Cardiac fibroblast (primary cell): ENCODE measurements at places on chromosomes 1 and 21.

DNA sequence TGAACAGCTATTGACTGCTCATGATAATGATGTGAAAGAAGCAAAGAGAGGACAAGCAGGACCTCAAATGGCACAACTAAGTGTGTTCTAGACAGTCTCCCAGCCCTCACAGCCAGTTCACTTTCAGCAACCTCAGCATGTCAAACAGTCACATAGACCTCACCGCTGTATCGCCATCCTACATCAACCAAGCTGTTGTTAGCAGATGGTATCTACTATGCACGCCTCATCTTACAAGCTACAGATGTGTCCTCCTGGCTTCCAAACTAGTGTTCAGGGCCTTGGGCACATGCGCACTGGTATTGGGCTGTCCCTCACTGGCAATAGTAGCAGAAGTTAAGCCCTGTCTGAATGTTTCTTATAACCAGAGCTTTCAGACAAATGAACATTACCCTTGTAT, 28.4 kb downstream of the EVI5 start:
- DNase-seq, result no peak

GRCh38 chr1:43285269-43285990, at the start of gene C1orf210:
C1orf210 (minus strand) TSS chr1:43285581; CDS start chr1:43283270, 2,311 bp downstream.
- no peak for DNase-seq

DNA sequence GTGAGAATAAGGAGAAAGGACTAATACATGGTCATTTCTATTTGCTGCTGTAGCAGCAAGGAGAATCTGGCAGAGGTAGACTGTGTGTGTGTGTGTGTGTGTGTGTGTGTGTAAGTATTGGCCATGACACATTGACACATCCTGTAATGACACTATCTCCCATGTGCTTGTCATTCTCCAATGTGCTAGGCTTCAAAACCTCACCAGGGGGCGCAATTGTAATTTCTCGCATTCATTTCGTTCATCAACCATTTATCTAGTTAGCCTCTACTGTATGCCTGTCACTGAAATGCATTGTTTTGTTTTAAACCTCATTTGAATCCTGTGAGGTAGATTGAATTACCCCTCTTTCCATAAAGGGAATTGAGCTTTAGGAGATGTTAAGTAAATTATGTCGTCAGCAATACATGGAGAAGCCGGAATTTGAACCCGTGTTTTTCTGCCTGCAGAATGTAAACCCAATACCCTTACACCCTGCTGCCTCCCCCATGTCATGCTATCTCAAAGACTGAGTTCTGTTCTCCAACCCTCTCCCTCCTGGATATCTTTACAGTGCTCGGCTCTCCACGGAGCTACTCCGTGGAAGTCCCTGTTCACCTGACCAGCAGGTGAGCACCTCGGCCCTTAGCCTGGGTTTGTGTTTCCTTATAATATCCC, 100.8 kb downstream of the UCK2 start:
- DNase-seq, result peak; percentile 73

GRCh38 chr1:208090388-208091301, 153.5 kb downstream of the PLXNA2 start:
- no peak for DNase-seq

GRCh38 chr1:203186446-203187303, at the start of gene CHI3L1:
CHI3L1 (minus strand) TSS chr1:203186704; CDS start chr1:203186623, 81 bp downstream.
- peak; percentile 87 for DNase-seq

DNA sequence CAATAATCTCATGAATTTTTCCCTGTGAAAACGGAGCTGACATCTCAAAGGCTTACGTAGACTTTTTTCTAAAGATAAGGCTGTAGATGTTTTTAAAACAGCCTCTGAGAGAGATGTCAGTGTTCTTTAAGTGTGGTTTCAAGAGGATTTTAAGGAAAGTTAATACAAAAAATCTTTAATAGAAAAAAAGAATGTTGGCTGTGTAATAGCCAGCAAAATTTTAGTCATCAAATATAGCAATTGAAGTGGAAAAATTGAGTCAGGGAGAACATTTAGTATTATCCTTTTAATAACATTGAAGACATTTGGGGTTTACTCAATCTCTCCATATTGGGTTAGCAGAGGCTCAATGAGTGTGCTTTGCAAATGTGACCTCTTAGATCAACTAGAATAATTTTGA, 38.6 kb upstream of the CHRM3 start:
- no peak for DNase-seq

- DNase-seq, result peak; percentile 42
Observed at GRCh38 chr1:147541672-147542568, 619 bp downstream of the BCL9 start.

- DNase-seq, result no peak
Observed at GRCh38 chr1:201589186-201589585, 50.3 kb downstream of the NAV1 start.

DNA sequence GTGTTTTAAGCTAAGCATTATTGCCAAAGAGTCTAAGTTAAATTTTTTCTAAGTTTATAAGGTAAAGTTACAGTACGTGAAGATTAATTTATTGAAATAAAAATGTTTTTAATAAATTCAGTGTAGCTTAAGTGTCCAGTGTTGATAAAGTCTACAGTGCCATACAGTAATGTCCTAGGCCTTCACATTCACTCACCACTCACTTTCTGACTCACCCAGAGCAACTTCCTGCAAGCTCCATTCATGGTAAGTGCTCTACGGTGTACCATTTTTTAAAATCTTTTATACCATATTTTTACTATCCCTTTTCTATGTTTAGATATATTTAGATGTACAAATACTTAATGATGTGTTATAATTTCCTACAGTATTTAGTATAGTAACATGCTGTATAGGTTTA, 173.2 kb downstream of the CACNA1E start:
- no peak for DNase-seq

- peak; percentile 55 for DNase-seq
Observed at GRCh38 chr1:96281491-96281890, 440.1 kb upstream of the PTBP2 start.

DNA sequence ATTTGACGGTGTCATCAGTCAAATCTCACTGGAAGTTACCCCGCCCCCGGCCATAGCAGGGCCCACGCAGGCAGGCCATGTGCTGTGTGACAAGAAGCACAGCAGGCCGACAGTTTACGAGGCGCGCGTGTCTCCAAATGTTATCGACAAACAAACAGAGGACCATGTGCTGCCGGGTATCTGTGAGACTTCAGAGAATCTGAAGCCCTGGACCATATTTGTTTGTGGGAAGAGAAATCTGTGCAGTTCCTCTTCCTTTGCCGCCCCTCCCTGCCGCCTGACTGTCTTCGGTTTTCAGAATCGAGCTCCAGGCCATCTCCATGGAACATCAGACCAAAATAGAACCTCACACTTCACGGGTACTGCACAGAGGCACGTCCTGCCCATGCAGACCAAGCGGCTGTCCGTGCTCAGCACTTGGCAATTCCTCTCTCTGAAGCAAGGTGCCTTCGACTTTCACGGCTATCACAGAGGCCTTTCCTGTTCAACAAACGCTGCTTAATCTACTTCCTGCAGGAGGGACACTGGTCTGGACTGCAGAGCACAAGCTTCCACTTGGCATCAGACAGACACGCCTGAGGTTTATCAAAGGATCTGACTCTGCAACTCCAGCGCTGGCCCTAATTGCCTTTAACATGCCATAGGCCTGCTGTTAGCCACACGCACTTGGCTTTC, 135.7 kb upstream of the KRTAP19-8 start:
- no peak for DNase-seq
